Activated CD4-positive, alpha-beta T cell treated with anti-CD3 and anti-CD28 coated beads, Interleukin-2, amount 10 ng/mL, durations not matched to agents 24 days and 14 days (primary cell): ENCODE measurements at places on chromosomes 2 and 18. TPM values are rescaled to one million over a fixed set of nuclear protein-coding genes. Genes with fewer than 3 reads are reported as not detected.
A peak's percentile ranks its signal among the peaks of the same experiment; 100 is the strongest.

DNA sequence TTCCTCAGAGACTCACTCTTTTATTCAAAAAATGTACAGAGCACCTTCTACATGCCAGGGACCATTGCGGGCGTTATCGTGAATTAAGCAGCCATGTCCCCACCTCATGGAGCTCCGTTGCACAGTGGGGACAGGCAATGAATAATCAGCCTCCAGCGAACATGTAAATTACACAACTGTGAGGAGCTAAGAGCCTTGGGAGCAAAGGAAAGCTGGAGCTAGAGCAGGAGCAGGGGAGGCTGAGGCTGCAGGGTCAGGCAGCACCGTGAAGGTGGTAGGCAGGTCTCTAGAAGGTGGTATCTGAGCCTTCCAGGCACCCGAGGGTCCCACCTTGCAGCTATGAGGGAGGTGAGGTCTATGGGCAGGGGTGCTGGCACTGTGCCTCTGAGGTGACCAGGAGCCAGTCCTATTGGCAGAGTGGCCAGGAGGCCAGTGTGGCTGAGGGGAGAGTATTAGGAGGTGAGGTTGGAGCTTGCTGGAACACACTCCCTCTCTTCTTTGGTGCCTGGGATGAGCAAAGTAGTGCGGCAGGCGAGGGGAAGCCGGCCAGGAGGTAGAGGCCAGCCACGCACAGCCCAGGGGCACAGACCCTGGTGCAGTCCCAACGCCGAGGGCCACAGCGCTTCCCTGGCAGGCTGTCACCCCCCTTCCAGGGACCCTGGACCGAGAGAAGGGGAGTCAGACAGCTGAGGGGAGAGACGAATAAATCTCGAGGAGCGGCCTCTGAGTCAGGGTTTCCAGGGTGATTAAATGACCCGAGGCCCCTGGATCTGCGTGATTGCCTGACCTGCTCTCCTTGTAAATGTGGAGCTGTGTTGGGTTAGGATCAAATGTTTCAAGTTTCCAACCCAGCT, 167.3 kb downstream of the SEPTIN10 start:
- DNase-seq: no peak

DNA sequence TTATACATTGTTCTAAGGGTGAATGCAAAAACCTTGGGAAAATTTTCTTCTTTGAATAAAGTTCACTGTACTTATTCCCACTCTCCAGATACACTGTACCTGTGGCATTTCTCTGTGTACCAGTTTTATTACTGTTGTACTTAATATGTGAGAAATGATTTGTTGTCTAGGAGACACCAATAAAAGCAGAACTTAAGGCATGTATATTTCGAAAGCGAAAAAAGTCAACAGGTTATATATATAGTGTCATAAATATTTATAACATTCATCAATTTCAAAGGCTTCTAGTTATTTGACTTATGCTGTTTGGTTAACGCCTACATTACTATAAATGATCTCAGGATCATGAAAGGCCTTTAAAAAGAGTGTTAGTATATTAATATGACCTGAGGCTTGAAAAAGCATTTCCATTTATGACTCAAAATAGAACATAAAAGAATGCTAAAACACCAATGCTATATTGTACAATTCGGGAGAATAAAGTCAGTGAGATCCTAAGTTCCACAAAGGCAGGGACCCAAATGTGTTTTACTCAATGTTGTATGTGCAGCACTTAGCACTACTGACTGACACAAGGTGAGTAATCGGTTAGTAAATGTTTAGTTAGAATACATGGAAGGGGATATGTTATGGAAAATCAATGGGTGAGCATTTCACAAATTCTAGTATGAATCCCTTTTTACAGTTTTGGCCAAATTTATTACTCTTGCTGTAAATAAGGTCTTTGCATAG, 32.2 kb upstream of the HNRNPA3 start:
- DNase-seq: no peak

DNA sequence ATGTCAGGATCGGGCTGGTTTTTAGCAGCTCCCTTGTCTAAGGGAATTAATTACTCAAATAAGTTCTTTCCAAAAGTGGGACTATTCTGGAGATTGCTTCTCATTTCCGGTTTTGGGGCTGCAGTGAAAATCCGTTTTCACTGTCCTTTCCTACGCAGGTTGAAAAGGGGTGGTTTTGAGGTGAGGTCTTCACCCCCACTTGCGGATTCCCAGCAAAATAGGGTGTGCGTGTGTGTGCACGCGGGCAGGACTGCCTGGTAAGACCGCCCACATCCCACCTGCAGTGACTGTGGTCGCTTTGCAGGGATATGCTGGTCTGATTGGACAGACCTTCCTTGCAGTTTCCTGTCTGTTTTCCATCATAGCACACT, 472 bp upstream of the PLEKHM3 start:
- DNase-seq: peak; percentile 75

- DNase-seq: no peak
Measured at GRCh38 chr2:1041012-1041805, 90.6 kb downstream of the SNTG2 start.

DNA sequence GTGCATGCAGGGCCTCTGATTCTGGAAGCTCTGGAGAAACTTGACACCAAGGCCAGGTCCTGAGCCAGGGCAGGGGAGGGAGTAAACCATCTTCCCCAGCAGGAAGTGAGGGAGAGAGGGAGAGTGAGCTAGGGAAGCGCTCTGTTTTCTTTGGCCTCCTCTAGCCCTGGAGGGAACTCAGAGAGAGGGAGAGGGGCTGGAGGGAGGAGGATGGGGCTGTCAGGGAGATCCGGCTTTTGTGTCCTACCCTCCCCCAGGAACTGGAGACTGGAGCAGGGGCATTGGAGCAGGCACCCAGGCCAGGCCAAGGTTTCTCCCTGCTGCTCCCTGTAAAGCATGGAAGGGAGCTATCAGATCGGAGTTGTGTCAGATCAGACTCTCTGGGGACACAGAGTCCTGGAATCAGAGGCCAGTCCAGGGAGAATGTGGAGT, 22.7 kb upstream of the PKDCC start:
- no peak for DNase-seq

DNA sequence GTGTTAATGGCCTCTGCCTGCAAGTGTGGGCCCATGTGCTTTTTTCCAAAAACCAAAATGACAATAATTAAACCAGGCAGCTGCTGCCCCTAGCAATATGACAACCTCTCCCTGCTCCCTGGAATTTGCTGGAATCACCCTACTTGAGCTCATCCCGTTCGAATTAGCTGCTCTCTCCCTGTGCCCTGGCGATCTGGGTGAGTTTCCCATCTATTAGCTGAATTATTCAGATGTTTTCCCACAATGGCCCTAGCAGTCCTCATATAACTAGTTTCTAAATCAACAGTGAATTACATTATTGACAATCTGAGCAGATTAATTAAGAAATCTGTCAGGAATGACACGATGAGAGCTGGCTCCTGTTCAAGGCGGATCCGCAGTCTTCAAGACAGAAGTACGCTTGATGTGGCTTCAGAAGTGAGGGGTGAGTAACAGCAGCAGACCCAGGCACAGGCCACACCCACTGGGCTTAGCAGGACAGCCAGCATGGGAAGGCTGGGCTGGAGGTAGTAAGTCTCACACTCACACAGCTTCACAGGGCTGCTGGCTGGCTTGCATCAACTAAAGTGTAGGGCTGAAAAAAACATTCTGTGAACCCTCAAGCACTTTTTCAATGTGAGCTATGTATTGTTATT, 366.2 kb upstream of the ID2 start:
- DNase-seq: no peak

DNA sequence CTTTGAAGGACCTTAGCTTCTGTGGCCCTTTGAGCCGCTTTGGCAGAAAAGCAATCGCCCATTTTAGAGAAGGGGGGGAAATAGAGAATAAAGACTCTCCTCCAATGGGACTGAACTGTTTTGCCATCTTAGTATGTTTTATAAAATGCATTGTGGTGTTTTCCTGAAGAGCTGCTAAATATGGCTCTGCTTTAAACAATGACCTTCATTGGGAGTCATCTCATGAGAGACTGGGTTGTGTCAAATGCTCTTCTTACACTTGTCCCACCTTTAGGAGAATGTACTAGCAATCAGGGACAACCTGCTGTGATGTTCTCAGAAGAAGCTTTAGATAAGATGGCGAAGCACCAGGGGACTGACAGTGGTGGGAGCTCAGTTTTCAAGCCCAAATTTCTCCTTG, 418.9 kb upstream of the POU3F3 start:
- no peak for DNase-seq

GRCh38 chr18:6682437-6683111, 46.9 kb upstream of the ARHGAP28 start:
- no peak for DNase-seq

- peak; percentile 37 for DNase-seq
Measured at GRCh38 chr2:33573657-33574056, 25.4 kb downstream of the FAM98A start.

GRCh38 chr18:9189491-9189890, 52.9 kb downstream of the ANKRD12 start:
- no peak for DNase-seq

DNA sequence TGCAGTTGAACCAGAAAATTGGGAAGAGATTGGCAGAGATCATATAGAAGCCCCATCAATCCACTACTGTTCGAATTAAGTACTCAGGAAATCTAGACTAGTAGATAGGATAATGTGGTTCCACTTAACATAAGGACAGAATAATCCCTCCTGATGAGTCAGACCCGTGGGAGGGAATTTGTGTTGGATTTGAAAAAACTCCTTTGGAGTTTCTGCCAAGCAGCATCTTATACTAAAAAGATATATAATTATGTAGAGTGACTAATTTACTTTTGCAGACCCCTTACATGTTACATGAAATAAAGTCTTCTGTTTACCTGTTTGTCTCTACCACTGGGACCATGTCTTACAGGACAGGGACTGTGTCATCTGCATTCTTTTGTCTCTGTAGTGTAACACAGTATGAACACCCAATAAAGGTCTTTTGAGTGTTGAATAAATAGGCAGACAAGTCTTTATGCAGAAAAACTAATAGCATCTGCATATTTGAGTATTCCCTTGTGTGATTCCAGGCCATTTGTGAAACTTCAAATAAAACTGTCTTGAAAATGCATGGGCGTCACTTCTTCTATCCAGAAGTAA, 122.6 kb upstream of the DNAJC10 start:
- DNase-seq: no peak

DNA sequence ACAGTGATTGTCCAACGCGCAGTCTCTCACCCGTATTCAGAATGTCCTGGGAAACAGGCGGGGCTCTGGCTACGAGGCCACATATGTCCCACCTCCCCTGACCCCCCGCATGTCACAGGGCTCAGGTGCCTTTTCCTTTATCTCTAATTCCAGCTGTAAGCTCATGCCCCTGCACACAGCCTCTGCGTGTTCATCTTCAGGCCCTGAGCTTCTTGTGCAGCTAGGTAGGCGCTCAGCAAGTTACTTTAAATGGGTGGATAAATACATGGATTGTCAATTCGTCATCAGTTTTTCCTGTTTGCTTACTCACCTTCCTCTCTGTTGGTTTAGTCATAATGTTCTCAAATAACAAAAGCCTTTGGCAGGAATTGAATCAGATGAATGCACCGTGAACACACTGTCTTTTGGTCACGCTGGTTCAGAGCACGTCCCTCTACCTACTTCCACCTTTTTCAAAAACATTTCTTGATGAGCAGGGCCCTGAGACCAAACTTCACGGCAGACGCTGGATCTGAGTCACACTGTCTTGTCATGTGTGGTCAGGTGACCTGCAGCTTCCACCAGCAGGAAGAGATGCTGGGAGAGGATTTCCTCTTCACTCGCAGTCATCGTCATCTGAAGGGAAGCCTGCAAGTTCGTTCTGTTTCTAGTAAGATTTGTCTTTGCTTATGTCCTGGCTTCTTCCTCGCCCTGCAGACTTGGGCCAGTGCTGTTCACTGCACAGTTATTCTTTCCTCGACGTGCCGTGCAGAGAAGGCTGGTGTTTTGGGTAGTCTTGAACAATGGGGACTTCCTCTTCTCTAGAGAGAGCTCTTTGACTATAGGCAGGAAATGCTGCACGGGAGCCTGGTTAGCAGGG, 138.1 kb downstream of the PTGR3 start:
- peak; percentile 91 for DNase-seq

CNRIP1 gene
- not detected in 2 replicates for total RNA-seq

FBXO48 gene
- total RNA-seq: 1.2 TPM in 2 replicates

HTR2B gene
- 0.09 TPM in 1 of 2 replicates, not detected in the other for total RNA-seq

HJURP gene
- total RNA-seq: 41.5 and 45.6 TPM in 2 replicates

KCNG2 gene
- total RNA-seq: not detected in 2 replicates

SPATA3 gene
- total RNA-seq: not detected in 2 replicates

PDCD1 gene
- 79.6 and 83.3 TPM in 2 replicates for total RNA-seq

ALPP gene
- not detected in 2 replicates for total RNA-seq
